Stimulated activated naive CD8-positive, alpha-beta T cell treated with anti-CD3 and anti-CD28 coated beads, Interleukin-15, Interleukin-2, amounts not matched to agents 100 U/mL and 50 U/mL, for 24 hours (primary cell): ENCODE measurements at places on chromosomes 2 and 18.

GRCh38 chr2:120594856-120595685 is 140.6 kb upstream of the GLI2 start:
- no peak for DNase-seq

DNA sequence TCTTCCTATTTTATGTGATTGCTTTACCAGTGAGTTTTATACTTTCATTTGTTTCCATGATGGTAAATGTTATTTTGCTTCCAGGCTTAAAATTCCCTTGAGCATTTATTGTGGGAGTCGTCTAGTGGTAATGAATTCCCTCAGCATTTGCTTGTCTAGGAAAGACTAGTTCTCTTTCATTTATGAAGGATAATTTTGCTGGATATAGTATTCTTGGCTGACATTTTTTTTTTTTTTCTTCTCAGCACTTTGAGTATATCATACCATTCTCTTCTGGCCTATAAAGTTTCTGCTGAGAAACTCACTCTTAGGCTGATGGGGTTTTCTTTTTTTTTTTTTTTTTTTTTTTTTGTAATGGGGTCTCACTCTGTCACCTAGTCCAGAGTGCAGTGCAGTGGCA is 99.1 kb downstream of the EDAR start:
- DNase-seq = no peak

DNA sequence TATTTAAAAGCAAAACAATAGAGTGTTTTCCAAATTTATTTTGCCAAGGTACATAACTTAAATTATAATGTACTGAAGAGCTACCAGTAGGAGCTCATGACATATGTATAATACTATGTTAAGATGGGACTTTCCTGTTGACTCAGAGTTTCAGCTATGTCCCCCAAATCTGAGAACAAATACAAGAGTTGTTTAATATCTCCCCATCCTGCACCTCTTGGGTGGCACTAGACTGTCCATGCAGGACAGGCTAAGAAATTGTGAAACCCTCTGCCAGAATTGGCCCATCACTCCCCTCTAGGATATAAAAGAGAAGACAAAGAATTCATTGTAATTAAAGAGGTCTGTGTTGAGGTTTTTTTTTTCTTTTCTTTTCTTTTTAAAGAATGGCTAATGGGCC is 21.7 kb upstream of the CTAGE1 start:
- DNase-seq = no peak

- no peak for DNase-seq
Measured at GRCh38 chr18:37420315-37420880, 145.2 kb downstream of the CELF4 start.

DNA sequence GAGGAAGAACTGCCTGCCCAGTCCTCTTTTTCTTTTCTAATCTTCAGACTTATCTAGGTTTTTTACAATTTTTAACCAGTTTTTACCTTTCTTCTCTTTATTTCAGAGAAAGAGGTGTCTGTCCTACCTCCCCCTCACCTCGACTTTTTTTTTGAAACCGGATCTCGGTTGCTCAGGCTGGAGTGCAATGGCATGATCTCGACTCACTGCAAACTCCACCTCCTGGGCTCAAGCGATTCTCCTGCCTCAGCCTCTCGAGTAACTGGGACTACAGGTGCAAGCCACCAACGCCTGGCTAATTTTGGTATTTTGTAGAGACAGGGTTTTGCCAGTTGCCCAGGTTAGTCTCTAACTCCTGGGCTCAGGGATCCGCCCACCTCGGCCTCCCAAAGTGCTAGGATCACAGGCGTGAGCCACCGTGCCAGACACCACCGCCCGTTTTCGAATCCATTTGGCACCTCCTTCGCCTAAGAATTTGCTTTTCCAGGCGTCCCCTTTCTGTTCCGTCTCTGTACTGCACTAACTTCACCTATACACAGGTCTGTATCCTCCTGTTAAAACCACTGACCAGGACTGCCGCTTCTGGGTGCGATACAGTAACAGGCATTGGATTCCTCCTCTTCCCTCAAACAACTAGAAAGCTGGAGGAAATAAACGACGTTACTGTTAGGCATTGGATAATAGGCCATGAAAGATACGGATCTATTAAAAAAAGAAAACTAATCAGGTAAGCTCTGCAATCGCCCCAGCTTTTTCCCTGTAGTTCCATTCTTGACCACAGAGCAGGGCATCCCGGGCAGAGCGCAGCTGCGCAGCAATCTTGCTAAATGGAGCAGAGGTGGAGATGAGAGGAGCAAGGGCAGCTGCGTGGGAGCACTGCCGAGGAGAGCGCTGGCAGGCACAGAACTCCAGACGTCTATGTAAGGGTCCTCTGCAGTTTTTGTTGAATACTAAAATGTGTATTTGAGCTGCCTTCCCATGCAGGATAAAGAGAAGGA is 69.9 kb downstream of the ZC3H6 start:
- DNase-seq = no peak

- DNase-seq = no peak
Measured at GRCh38 chr2:78967294-78967693, 58.2 kb upstream of the REG3G start.

DNA sequence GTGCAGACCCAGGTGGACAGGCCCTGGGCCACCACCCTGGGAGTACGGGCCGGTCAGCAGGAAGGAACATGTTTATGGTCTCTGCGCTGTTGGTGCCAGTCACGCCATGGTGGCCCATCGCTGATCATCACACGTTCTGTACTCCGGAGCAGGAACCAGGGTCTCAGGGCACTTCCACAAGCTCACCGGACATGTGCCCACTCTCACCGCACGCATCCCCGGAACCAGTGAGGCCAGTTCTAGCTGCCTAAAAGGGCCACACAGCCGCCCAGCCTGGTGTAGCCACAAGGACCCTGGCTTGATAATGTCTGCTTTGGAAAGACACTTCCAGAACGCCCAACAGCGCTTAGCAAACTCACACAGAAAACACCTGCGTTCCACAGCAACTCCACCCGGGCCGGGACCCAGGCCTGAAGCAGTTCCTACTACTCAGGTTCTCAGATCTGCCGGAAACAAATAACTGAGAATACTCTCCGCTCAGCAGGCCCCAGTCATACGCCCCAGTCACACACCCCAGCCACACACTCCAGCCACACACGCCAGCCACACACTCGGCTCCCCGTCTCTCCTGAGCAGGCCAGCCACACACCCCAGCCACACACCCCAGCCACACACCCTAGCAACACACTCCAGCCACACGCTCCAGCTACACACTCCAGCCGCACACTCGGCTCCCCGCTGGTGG is 123.3 kb downstream of the HDAC4 start:
- no peak for DNase-seq

DNA sequence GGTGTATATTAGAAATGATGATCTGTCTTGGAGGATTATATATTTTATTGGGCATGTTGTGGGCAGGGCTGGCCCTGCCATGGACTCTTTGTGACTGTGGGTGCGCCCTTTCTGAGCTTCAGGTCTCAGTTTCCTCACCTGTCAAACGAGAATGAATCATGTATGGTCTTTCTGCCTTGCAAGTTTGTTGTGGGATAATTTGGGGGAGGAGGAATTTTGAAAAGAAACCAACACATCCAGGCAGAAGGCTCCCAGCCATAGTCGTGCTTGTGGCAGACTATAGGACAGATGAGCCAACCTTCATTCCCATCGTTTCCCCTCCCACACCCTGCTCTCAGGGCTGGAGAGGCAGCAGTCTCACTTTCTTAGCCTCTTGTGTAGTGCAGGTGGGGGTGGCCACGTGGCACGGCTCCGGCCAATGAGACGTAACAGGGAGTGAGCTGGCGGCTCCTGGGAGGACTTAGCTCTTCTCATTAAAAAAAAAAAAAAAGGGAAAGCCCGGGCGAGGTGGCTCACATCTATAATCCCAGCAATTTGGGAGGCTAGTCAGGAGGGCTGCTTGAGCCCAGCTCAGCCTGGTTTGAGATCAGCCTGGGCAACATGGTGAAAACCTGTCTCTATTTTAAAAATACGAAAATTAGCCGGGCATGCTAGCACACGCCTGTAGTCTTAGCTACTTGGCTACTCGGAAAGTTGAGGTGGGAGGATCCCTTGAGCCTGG is 63.1 kb downstream of the RHOB start:
- DNase-seq = peak; percentile 11

DNA sequence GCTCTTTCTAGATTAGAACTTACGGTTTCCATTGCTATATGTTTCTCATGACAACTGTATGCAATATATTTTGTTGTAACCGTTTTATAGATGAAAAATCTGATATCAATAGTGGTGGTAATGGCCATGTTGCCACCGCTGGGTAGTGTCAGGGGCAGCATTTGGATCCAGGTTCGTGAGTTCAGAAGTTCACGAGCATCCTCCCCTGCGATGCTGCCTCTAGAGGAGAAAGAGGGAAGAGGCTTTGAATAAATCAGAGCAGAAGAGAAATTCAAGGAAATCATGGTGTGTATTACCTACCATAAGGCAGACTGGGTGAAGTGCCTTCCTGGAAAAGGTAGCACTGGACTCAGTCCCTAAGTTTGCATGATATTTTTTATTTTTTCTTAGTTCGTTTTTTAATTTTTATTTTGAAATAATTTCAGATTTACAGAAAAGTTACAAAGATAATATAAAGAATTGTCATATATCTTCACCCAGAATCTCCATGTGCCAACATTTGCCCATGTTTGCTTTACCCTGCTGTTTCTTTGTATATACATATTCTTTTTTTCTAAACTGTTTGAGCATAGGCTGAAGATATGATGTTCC is 3.3 kb upstream of the ZBTB7C start:
- DNase-seq = peak; percentile 13

DNA sequence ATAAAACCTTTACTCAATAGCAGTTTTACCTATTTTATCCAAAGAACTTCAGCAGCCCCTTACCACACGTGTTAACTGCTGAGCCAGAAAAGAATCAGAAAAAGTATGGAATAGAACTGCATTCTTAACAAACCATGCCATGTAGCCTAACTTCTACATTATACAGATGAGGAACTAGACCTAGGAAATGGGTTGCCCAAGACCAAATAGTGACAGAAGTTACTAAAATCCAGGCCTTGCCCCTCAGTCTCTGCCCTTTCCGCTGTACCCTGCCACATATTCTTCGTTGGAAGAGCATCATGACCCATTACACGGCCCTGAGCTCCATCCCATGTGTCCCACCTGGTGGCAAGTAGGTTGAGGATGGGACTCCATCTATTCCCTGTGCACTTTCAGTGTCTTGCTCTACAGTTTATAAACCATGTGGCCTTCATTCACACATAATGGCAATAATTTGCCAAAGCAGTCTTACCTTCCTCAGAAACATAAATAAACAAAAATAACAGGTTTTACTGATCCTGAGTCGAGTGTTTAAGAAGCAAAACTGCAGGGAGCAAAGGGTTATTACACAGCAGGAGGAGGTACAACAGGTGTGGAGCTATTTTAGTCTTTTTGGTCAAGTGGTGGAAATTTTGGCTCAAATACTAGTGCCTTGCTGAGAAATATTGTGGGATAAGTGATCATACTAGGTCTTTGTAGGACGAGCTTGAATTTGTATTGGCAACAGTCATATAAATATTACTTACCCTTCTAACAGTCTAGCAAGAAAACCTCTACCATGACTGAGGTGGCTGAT is 46.5 kb downstream of the HNRNPLL start:
- DNase-seq = no peak

GRCh38 chr2:85308201-85308600 is 19.6 kb downstream of the TGOLN2 start:
- no peak for DNase-seq
